ENCODE measurements at places on chromosomes 16 and 17.

DNA sequence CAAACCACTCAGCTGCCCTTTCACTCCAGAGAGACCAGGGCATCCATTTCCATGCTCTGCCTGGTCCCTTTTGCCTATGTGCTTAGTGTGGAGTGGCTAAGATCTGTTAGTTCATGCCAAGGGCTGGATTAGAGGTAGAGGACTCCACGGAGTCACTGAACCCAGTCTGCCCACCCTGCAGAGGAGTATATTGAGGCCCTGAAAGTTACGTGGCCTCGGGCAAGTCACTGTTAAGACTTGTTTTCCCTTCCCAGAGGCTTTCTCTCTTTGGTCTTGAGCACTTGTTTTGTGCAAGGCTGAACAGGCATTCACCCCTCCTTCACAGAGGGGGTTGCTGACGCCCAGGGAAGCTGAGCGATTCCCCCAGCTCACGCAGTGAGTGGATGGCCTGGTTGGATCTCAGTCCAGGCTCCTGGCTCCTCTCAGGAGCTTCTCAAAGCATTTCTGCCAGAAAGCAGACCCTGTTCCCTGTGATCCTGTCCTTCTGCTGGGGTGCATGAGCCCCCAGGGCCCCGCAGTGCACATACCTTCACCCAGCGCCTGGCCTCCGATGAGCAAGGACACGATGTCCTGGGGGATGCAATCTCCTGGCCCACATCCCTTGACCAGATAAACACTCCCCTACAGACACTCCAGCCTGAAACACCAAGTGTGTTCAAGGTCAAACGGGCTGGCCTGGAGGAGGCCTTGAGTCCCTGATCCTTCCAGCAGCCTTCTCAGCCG, 153.4 kb upstream of the GSE1 start:
- no peak for DNase-seq

DNA sequence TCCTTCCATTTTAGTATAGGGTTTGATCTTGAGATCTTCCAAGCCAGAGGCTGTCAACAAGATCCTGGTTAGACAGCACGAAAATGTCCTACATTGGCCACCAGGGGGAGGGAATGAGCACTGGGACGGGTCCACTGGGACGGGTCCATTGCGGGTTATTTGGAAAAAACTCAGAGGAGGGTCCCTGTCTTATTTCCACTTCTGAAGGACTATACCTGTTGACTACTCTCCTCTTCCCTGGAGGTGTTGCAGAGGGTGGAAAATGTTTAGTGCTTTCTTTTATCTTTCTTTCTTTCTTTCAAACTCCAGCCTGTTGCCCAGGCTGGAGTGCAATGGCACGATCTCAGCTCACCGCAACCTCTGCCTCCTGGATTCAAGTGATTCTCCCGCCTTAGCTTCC, 2.5 kb downstream of the TTLL6 start:
- no peak for DNase-seq

- no peak for DNase-seq
Measured at GRCh38 chr16:23962001-23962400, 126.2 kb downstream of the PRKCB start.

GRCh38 chr17:14739656-14740431, 439.0 kb downstream of the HS3ST3B1 start:
- no peak for DNase-seq

- no peak for DNase-seq
Measured at GRCh38 chr17:78953356-78954350, 26.1 kb downstream of the LGALS3BP start.

DNA sequence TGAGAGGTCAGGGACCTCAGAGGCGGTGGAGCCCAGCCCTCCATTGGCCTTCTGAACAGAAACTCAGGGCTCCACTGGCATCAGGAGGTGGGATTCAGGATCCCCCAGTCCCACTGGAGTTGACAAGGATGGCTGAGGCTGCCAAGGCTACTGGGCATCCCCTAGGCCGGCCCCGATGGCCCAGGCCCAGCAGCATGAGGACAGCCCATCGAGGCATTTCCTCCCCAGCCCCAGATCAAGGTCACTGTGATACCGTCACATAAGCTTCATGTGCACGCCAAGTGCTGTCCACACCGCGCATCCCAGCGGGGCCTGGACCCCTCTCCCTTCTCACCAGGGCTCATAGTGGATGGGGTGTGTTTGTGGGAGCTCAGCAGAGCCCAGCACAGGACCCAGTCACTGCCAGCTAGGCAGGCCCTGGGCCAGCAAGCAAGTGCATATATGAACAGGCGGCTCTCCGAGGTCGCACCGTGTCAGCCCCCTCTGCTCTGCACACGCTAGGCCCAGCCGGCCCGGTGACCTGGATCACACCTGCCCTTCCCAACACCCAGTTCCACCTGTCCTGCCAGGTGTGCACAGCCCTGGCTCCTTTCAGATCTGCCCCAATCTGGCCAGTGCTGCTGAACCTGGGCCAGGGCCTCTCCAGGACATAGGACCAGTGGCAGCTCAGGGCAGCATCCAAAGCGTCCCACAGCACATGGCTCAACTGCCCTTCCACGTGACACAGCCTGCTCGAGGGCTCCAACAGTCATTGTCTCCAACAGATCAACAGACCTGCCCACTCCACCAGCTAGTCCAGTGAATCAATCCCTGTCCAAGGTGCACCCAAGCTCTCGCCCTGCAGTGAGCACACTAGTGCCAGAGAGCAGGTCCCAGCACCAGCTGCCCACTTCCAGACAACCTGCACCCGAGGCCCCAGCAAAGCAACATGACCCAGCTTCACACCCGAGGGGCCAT, 32.8 kb upstream of the RASD1 start:
- DNase-seq, result no peak

GRCh38 chr17:9022573-9023391, 1.5 kb downstream of the NTN1 start:
- no peak for DNase-seq

DNA sequence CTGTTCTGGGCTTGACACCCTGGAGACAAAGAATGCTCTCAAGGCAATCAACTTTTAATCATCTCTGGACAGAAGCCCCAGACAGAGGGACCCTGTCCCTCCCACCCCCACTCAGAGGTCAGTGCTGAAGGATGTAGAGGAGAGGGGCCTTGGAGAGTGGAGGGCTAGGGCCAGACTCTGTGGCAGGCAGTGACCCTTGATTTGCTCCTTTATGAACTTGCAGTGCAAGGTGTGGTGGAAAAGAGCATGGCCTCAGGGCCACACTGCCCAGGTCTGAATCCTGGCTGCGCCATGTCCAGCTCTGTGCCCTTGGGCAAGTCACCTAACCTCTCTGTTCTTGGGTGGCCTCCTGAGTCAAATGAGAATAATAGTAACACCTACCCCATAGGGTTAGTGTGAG, 134.3 kb downstream of the TMEM132E start:
- DNase-seq, result no peak

GRCh38 chr17:15134363-15134762, 130.8 kb downstream of the PMP22 start:
- no peak for DNase-seq

DNA sequence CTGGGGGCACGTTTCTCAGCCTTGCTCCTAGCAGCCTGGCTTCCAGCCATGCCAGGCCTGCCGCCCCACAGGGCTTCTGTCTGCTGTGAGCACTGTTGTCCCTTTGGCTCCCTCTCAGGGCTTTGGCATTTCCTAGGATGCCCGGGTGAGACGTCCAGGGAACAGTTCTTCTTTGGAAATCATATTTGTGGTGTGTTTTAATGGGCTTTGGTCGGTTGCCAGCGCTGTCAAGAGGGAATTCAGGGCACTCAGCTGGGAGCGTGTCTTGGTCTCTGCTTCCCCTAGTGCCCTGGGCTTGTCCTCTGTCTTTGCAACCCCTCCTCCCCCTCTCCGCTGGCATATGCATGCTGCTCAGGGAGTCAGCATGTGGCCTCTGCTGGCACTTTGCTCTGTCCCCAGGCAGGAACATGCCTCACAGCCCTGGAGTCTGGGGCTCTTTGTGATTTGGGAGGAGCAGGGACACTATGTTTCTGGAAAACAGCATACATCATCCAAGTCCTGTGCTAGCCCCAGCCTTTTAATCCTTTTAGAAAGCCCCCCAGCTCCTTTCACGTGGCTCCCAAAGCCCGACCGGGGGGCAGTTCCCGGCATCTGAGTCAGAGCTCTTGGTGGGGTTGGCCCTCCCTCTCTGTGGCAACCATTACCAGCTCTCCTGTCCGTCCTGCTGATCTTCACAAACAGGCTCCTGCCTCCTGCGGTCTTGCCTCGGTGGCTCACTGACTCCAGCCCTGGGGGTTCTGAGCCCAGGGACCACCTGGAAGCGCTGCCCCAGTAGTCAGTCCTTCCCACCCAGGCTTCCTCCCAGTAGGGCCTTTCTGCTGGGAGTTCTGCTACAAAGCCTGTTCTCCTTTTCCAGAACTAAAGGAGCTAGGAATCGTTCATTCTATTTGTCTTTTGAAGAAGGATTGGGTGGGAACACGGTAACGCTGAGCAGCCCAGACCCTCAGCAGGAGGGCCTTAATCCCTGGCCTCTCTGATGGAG, 26.7 kb downstream of the SAP30BP start:
- no peak for DNase-seq

GRCh38 chr17:80252871-80253270, 7.8 kb upstream of the RNF213 start:
- DNase-seq, result no peak

GRCh38 chr16:54320697-54321340, 34.2 kb upstream of the IRX3 start:
- DNase-seq, result no peak

- no peak for DNase-seq
Measured at GRCh38 chr17:67289181-67289876, 44.3 kb upstream of the HELZ start.

GRCh38 chr16:78770353-78771091, 671.1 kb downstream of the WWOX start:
- no peak for DNase-seq

GRCh38 chr16:5633845-5634440, 536.3 kb upstream of the EEF2KMT start:
- DNase-seq, result no peak

GRCh38 chr16:31274831-31275816, 15.3 kb downstream of the ITGAM start:
- no peak for DNase-seq

DNA sequence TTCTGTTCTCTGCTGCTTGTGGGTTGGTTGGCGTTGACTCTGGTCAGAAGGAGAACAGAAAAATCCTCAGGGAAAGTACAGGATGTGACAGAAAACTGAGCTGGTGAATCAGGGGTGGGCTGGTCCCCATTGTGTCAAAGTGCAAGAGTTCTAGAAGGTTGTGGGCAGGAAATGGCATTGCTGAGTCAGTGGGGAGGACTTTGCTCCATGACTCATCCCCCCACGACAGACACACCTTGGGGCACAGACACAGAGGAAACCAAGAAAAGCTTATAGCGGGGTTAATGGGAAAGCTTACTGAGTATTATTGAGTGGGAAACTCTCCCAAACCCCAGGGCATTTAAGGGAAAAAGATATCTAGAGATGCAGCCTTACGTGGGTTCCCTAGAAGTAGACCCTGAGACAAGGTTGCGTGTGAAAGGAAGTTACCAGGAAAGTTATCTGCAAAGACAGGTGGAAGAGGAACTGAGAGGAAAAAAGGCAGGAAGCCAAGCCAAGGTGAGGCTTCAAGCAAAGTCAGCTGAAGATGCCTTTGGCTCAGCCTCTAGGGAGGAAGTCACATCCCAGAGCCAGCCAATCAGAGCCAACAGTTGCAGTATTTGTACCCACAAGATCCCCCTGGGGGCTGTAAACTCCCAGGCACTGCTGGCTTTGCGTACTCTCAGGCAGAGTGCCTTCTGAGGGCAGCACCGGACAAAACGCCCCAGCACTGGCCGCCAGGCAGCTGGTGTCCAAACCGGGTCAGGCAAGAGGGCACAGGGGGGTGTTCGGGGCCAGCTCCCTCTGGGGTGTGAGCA, 86.4 kb downstream of the FOXL1 start:
- DNase-seq, result no peak
